ENCODE measurements at places on chromosomes 12 and 14. TPM values are rescaled to one million over a fixed set of nuclear protein-coding genes. Genes with fewer than 3 reads are reported as not detected.

KLRD1 gene
- polyA plus RNA-seq, result 0.16 TPM

P2RX7 gene
- 3.4 TPM for polyA plus RNA-seq

DNA sequence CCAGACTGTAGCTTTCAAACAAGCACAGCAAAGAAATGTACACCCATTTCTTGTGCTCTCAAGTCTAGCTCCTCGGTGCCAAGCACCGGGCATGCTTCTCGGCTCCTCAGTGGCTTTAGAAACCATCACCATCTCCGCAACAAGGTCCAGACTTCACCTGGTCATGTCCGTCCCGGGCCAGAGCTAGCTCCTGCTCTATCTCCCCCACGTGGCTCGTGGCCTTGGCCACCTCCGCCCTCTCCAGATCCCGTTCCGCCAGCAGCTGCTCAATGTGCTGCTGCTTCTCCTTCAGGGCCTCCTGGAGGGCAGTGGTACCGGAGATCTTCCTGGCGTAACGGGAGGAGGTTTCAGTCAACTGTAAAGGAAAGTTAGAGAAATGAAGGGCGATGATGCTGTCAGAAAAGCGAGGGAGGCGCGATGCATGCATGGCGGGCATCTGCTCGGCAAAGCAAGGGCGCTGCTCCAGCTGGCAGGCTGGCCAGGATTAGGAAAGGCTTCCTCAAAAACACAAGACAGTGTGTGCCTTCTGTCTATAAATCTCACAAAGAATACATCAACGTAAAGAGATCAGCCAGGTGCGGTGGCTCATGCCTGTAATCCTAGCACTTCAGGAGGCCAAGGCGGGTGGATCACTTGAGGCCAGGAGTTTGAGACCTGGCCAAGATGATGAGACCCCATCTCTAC, 67.4 kb downstream of the CLIP1 start:
- DNase-seq, result no peak

DNA sequence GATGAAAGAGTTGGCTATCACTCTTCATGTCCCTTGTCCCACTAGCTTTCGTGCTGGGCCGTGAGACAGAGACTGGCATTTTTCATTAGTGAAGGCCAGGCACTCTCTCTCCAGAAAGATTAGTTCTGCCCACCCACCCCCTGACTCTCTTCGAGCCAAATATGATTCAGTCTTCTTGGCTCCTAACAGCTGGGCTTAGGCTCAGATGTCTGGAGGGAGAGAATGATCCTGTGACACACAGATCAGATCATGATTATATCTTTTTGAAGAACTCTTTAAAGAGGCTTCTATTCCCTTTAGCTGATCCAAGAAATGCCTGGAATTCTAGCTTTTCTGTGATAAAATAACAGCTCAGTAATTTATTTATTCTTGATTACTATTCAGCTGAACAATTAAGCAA, 5.2 kb upstream of the GNG2 start:
- no peak for DNase-seq

DNA sequence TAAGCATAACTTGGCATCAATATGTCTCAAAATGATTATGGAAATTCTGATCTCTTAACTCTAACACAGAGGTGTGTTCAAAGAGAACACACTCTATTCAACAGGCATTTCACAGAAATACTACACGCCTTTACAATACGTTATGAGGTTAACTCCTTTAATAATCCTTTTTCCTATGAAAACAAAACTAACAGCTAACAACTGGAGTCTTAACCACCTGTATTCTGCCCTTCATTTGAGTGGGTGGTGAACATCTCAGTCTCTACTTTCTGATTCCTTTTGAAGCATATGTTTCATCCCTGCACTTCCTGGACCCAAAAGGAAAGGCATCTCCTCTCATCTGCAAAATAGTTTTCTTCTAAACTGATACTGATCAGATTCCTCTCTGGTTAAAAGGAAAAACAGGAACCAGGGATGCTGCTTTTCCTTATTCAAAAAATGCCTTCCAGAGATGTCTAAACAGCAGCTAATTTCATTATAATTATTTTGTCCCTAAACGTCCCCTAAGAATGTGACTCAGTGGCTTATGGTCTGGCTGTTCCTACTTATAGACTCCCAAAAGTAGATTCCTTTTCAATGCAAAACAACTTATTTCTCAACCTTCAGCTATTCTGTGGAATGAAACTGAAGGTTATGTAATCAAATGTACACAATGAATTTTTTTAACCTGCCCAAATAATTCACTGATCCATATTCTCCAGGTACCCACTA, 24.1 kb downstream of the ITPR2 start:
- DNase-seq, result no peak
